HTR-8/SVneo (cell line): ENCODE measurements at places on chromosomes 2 and 18.

DNA sequence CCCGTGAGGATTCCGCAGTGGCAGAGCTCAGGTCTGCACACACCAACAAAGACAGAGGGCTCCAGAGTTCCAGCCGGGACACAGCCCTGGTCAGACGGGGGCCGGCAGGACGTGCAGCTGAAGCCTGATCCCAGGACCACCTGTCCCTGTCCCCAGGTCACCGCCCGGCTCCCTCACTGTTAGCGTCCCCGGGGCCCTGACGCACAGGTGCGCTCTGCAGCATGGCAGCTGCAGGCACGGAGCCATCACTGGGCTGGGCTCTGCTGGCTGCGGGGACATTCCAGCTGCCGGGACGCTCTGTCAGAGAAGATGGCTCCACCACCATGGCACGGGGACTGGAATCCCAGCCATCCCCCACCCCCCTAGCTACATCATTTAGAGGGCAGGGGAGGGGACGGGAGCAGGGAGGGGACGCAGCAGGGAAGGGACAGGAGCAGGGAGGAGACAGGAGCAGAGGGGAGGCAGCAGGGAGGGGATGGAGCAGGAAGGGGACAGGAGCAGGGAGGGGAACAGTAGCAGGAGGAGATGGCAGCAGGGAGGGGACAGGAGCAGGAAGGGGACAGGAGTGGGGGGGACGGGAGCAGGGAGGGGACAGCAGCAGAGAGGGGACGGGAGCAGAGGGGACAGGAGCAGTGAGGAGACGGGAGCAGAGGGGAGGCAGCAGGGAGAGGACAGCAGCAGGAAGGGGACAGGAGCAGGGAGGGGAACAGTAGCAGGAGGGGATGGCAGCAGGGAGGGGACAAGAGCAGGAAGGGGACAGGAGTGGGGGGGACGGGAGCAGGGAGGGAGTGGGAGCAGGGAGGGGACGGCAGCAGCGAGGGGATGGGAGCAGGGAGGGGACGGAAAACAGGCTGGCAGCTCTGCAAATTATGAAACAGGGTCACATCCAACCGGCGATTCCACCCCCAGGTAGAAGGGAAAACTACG is 39.8 kb downstream of the SLC66A2 start:
- DNase-seq, result no peak

GRCh38 chr2:197782126-197782525 is 3.0 kb downstream of the BOLL start:
- DNase-seq, result no peak

DNA sequence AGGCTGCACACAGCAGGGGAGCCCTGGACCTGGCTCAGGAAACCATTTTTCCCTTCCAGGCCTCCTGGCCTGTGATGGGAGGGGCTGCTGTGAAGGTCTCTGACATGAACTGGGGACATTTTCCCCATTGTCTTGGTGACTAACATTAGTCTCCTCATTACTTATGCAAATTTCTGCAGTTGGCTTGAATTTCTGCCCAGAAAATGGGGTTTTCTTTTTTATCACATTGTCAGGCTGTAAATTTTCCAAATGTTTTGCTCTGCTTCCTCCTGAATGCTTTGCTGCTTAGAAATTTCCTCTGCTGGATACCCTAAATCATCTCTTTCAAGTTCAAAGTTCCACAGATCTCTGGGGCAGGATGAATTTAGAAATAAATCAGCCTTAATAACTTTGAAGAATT is 78.2 kb downstream of the EHBP1 start:
- no peak for DNase-seq

GRCh38 chr2:235966396-235966795 is 201.8 kb downstream of the GBX2 start:
- no peak for DNase-seq

DNA sequence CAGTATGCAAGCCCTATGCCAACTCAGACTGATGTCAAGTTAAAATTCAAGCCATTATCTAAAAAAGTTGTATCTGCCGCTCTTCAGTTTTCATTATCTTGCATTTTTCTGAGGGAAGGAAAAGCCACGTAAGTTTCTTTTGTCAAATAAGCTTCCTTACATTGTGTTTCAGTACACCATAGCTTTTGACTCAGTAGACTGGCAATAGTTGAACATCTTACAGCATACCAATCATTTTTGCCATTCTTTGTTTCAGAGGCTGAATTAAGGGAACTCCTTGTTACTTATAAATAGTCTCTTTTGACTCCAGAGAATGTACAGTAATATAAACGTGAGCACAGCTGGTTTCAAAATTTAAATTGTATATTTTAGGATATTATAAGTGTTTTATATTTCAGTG is 120.6 kb downstream of the EHBP1 start:
- peak; percentile 23 for DNase-seq

GRCh38 chr18:79494936-79495335 is 99.2 kb downstream of the NFATC1 start:
- DNase-seq, result no peak

DNA sequence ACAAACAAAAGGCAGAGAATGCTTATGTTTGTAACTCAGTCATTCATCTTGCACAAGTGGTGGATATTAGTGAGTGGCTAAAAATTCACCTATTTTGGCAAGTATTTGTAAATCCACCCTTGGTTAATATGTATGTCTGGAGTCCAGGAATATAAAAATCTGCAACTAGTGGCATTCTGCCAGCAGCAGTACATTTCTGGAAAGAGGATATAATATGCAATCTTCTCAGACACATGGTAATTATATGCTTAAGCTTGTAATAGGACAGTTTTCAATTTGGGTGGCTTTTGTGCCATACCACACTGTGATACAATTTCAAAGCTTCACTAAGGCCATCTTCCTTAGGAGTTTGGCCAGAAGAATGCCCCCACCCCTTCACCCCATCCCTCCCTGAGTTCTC is 693.3 kb downstream of the MBD2 start:
- DNase-seq, result no peak

DNA sequence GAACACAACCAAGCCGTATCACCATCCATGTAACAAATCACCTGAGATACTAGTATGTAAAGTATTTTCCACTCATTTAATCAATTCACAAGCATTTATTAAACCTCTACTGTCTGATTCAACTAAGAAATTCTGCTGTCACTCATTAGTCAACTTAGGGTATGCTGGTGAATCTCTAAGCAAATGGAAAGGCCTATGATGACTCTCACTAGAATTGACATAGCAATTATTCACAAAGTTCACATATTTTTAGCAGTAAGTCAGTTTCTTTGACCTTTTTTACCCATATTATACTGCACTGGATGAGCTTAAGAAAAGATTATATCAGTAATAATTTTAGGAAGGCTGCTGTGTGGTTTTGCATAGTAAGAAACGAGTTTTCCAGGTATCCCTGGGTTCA is 130.1 kb downstream of the SLC8A1 start:
- DNase-seq, result no peak

GRCh38 chr2:187447336-187447735 is 716 bp downstream of the CALCRL start:
- DNase-seq, result no peak

DNA sequence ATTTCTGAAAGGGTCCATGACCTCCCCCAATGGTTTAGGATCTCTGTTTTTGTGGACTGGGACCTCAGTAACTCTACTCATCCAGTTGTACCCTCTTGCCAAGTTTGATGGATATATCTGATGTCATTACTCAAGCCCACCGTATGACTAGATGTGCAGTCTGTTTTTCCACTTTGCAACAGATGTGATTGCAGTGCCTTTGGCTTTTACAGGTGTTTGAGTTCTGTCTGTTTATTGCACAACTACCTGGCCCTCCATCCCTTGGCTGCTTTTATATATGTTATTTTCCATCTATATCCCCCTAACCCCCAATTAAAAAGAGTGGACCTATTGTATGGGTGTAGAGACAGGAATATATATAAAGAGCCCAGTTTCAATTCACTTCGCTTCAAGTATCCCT is 10.8 kb downstream of the NCOA1 start:
- DNase-seq, result no peak

GRCh38 chr2:190407662-190408537 is at the start of gene MFSD6:
TSS of gene MFSD6 (plus strand) at chr2:190408355. CDS start at chr2:190436030, 27,675 bp downstream.
- DNase-seq, result peak; percentile 27

DNA sequence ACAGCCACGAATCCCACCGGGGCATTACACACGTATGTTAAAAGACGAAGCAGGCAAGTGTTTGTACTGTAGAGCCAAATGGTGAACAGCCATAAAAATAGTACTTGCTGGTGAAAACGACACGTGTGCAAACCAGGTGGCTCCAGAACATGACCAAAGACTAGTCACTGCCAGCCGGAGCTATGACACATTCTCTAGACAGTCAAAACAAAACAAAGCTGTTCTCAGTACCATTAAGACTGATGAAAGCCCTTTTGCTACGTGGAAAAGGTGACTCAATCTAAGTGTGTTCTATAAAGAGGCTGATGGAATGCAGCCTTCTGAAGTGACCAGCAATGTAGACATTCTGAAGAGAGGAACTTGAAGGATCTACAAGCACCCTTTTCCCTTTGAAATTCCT is 367.7 kb upstream of the NETO1 start:
- DNase-seq, result peak; percentile 0

- DNase-seq, result no peak
Observed at GRCh38 chr2:215328066-215328465, 16.2 kb downstream of the ATIC start.

- DNase-seq, result peak; percentile 49
Observed at GRCh38 chr2:180978903-180979748, 1.3 kb upstream of the UBE2E3 start.

DNA sequence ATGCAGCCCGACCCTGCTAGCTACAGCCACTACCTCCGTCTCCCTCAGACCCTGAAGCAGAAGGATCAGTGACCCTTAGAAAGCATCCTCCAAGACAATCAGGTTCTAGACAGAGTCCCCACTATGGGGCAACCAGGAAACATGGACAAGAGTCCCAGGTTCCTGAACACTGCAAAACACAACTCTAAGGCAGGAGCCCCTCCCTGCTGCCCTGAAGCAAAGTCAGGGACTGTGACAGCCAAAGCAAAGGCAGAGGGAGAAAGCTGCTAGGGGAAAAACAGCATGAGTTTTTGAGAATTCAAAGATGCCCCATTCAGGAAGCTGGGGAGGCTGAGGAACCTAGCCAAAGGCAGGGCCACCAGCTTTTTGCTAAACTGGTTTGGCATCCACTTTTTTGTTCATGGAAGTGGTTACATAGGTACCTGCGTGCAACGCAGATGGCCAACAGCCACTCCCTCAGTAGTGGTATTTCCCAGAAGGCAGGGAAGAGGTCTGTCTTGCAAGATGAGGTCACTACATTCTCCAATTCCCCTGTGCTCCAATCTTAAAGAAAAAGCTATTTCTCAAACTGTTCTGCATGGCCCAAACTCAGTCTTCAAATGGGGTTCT is 33.2 kb downstream of the MYO5B start:
- no peak for DNase-seq

DNA sequence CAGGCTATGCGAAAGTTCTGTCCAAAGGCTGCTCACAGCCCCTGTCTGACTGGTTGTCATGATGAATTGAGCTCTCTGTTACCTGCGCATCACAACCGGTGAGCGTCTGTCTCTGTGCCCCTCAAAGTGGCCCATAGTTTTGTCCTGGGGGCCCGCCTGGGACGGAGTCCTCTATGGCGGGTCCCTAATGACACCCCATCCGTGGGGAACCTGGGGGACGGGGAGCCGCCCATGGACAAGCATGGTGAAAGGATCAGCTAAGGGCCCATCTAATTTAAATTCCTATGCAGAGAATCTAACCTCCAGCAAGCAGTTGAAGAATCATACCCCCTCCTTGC is 473 bp downstream of the ELMOD3 start:
- DNase-seq, result no peak
